ENCODE measurements at places on chromosomes 7 and 10.
A peak's percentile ranks its signal among the peaks of the same experiment; 100 is the strongest.

DNA sequence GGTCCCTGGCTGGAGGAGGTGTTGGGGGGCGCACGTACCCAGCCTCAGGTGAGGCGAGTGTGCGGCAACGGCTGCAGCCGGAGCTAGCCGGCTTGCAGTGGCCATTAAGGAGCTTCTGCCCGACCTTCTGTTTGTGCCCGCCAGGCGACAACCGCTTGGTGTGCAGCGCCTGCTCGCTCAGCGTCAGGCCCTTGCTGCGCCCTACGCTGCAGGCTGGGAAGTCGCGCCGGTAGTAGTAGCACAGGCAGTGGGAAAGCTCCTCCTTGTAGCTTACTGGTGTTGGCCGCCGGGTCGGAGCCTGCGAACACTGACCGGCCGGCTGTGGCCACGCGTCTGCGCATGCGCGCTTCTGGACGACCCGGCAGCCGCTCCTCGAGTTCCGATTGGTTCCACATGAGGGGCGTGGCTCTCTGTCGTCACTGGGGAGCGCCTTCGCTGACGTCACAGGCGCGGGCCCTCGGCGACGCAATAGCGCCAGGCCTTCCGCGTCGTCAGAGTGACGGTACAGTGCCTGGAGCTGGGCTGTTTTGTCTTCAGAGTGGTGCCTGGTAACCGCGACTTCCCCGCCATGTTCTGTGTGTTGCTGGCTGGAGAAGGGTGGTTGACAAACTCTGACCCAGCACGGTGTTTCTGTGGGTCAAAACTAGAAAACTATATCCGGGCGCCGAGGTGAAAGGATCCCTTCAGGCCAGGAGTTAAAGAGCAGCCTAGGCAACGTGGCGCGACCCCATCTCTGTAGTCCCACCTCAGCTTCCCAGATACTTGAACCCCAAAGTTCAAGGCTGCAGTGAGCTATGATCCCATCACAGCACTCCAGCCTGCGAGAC lies 76.3 kb upstream of the TMEM248 start:
- peak overlapping the region; percentile 100 for H3K27ac ChIP-seq
- H3K27me3 ChIP-seq = peaks cover 10% of the 10 kb centered on the region
- peak overlapping the region; percentile 95 for H3K4me3 ChIP-seq
- H3K4me1 ChIP-seq = peaks cover 26% of the 10 kb centered on the region

DNA sequence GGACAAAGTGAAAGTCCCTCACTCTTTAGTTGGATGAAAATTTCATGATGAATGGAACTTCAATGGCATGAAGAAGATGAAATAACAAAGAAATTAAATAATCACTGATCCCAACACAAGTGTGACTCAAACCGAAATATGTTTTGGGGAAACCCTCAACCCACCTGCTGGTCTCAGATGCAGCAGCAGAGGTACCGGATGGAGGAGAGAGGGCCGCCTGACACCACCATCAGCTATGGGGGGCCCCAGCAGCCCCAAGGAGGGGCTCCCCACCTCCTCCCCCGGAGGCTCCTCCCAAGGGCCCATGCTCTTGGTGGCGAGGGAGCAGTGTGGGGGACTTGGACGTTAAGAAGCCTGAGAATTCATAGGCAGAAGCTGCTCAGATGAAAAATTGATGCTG lies 137.2 kb upstream of the ADARB2 start:
- H3K4me1 ChIP-seq = no peaks in the 10 kb centered on the region
- H3K27ac ChIP-seq = no peak overlapping the region
- no peak overlapping the region for H3K4me3 ChIP-seq
- DNase-seq = no peak

DNA sequence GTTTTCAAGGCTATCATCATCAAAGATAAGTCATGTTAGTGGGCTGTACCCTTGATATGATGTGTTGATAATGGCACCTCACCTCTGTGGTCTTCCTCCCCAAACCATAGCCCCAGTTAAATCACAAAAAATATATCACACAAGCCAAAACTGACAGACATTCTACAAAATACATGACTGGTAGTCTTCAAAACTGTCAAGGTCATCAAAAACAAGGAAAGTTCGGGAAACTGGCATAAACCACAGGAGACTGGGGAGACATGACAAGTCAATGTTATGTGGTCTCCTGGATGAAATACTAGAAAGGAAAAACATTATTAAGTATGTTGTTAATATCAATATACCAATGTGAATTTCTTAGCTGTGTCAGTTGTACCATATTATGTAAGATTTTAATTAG lies 279.5 kb upstream of the FZD1 start:
- H3K4me3 ChIP-seq = no peak overlapping the region
- peaks cover 29% of the 10 kb centered on the region for H3K36me3 ChIP-seq
- no peak overlapping the region for H3K27ac ChIP-seq

- peaks cover 4% of the 10 kb centered on the region for H3K4me1 ChIP-seq
- H3K4me3 ChIP-seq = no peak overlapping the region
- no peak for DNase-seq
- no peaks in the 10 kb centered on the region for H3K27me3 ChIP-seq
- H3K27ac ChIP-seq = no peak overlapping the region
Measured at GRCh38 chr10:47104786-47105385, 193.7 kb downstream of the PTPN20 start.

GRCh38 chr7:27103489-27104226 lies 1.2 kb upstream of the HOXA2 start:
- H3K4me1 ChIP-seq = peaks cover 86% of the 10 kb centered on the region
- peaks cover 96% of the 10 kb centered on the region for H3K27me3 ChIP-seq
- peak overlapping the region; percentile 97 for H3K27ac ChIP-seq
- peaks cover 28% of the 10 kb centered on the region for H3K36me3 ChIP-seq
- no peak for DNase-seq

DNA sequence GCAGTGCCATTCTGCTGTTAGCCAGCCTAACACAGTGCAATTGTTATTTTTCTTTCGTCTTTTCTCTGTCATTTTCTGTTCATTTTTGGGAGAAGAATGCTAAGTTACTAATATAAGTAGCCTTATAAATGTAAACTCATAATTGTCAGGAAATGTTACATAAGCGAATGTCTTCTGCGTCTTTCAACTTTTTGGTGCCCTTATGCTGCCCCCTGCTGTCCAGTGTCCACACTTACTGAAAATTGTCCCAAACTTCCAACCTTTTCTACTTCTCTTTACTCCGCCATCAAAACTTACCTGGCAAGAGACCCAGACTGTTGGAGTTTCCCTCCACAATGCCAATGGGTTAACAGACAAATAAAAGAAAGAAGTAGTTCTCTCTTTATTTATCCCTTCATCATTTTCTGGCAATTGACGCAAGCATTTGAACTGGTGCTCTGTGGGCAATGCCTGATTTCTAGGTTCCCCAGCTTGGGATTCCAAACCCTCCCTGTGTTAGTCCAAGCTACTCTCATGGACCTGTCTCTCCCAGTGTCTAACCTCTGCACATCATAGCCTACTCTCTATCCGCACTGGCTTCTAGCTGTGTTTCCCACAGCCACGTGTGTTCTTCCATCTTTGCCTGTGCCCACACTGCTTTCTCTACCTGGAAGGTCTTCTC lies 21.0 kb upstream of the EPC1 start:
- no peaks in the 10 kb centered on the region for H3K36me3 ChIP-seq
- no peaks in the 10 kb centered on the region for H3K27me3 ChIP-seq
- no peak overlapping the region for H3K27ac ChIP-seq
- H3K4me3 ChIP-seq = no peak overlapping the region

DNA sequence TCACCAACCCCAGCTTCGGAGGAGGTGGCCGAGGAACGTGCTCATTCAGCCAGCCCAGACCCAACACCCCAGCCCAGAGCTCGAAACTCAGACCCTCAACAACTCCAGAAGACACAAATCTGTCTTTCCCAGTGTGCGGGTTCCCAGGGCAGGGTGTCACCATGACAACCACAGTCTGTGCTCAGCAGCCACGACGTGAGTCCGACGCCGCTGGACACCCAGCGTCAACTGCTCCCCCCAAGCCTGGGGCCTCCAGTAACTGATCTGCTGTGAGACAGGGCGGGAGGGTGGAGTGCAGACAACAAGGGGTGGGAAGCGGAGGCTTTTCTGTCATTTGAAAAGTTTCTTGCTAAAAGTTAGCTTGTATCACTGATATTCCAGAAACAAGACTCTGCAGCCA lies 167.2 kb downstream of the MAD1L1 start:
- no peaks in the 10 kb centered on the region for H3K27me3 ChIP-seq
- H3K4me1 ChIP-seq = peaks cover 43% of the 10 kb centered on the region
- peaks cover 6% of the 10 kb centered on the region for H3K36me3 ChIP-seq
- DNase-seq = peak; percentile 14
- H3K4me3 ChIP-seq = no peak overlapping the region

DNA sequence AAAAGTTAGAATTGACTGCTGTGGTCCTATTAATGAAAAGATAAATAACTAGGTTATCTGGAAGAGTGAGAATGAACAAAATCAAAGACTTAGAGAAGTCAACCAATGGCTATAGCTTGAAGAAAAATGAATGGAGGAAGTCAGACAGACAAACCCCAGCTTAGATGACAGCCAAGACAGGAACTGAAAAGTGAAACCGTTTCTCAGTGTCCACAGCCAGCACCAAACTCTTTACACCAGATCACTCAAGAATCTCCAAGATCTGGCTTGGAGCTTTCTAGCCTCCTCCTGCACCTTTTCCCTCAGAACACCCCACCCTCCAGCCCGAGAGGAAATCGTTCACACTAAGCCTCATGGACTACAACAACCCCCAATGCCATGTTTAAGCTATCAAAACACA lies 167.0 kb downstream of the SFMBT2 start:
- DNase-seq = no peak
- H3K4me1 ChIP-seq = peaks cover 4% of the 10 kb centered on the region

DNA sequence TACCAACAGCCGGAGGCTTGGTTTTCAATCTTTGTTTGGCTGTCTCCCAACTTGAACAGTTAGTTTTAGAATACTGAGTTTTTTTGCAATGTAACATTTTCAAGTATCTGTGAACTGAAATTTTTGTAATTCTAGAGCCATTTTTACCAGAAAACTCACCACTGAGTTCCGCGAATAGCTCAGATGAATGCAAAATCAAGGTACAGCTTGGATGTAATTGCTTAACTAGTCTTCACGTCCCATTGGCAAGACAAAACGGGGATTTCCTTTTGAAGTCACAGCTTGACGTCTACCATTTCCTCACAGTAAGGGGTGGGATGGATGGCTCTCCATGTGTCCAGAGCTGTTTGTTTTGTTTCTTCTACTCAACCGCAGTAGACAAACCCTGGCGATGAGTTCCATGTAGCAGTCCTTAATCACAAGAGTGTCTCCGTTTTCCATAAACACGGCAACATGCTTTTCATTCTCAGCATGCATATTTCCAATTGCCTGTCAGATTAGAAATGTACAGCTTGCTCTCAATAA lies 55.8 kb upstream of the FGFR2 start:
- no peak overlapping the region for H3K4me3 ChIP-seq
- no peaks in the 10 kb centered on the region for H3K4me1 ChIP-seq
- peaks cover 2% of the 10 kb centered on the region for H3K27me3 ChIP-seq
- no peak overlapping the region for H3K27ac ChIP-seq
- H3K36me3 ChIP-seq = no peaks in the 10 kb centered on the region

GRCh38 chr10:78528749-78529204 lies 495.1 kb downstream of the RPS24 start:
- no peaks in the 10 kb centered on the region for H3K36me3 ChIP-seq
- H3K27ac ChIP-seq = no peak overlapping the region
- no peak overlapping the region for H3K4me3 ChIP-seq
- DNase-seq = no peak
- H3K4me1 ChIP-seq = peaks cover 26% of the 10 kb centered on the region

DNA sequence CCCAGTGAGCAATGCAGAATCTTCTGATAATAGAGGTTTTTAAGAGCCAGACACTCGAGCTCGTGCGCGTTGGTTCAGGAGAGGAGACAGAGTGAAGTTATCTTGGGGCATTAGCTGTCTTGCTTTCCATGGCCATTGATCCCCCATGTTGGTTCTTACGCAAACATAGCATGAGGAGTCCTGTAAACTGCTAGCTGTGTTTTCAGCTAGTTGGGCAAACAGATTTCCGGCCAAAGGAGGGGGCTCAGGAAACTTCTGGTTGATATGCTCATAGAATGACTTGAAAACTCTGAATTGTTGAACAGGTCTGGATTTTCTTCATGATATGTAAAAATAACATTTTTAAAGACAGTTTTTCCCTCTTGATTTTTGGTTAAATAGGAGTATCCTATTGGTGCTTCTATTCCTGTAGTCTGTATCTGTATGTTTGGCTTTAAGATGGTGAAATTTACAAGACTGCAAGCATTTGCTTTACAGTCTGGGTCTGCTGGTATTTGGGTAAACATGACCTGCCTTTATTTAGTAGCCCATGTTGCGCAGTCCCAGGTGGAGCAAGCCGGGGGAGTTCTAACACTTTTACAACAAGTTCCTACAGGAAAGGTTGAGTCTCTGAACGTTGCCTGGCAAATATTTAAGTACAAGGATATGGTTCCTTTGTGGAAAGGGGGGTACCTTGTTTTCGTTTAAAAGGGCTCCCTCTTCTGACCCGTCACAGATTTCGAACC lies 218.4 kb upstream of the KCND2 start:
- no peaks in the 10 kb centered on the region for H3K36me3 ChIP-seq
- no peak overlapping the region for H3K4me3 ChIP-seq
- DNase-seq = no peak

DNA sequence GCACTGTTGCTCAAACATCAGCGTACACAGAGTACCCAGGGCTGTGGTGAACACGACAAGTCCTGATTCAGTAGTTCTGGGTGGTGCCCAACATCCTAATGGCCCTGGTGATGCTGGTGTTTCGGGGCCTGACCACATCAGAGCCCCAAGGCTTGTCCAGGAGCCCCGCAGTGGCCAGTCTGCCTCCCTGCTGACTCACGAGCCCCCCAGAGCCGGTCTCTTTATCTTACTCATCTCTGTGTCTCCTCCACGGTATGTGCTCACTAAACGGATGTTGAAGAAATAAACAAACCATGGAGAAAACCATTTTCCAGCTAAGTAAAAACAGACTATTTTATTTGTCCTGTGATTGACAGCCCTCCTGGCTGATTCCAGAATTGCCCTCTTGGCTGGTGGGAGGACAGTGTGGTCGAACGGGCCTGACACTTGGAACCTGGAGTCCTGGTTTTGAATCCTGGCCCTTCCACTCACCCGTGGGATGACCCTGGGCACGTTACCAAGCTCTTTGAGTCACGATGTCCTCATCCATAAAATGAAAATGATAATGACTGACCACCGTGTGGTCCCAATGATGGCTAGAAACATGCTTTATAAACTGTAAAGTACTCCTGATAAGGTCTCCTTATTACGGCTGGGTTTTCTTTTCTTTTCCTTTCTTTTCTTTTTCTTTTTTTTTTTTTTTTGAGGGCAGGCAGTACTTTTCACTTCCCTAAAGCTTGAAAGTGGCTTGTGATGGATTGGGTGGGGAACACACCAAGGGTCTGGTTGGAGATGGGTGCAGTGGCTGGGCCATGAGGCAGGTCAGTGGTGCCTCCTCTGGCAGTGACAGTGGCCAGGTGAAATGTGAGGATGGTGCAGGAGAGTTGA lies 5.7 kb downstream of the HIP1 start:
- peaks cover 12% of the 10 kb centered on the region for H3K27me3 ChIP-seq
- DNase-seq = no peak
- H3K36me3 ChIP-seq = no peaks in the 10 kb centered on the region
- H3K27ac ChIP-seq = peak overlapping the region; percentile 73
- H3K4me1 ChIP-seq = peaks cover 28% of the 10 kb centered on the region

GRCh38 chr10:103055105-103055504 lies 137.0 kb downstream of the CNNM2 start:
- peaks cover 13% of the 10 kb centered on the region for H3K4me1 ChIP-seq
- no peaks in the 10 kb centered on the region for H3K27me3 ChIP-seq
- no peak overlapping the region for H3K4me3 ChIP-seq
- DNase-seq = no peak
- no peak overlapping the region for H3K27ac ChIP-seq

GRCh38 chr10:129556316-129556715 lies 89.3 kb downstream of the MGMT start:
- H3K4me3 ChIP-seq = no peak overlapping the region
- no peak for DNase-seq
- no peak overlapping the region for H3K27ac ChIP-seq
- H3K4me1 ChIP-seq = peaks cover 4% of the 10 kb centered on the region
- no peaks in the 10 kb centered on the region for H3K36me3 ChIP-seq
